ENCODE measurements at places on chromosomes 11 and 22. TPM values are rescaled to one million over a fixed set of nuclear protein-coding genes. Genes with fewer than 3 reads are reported as not detected.

DNA sequence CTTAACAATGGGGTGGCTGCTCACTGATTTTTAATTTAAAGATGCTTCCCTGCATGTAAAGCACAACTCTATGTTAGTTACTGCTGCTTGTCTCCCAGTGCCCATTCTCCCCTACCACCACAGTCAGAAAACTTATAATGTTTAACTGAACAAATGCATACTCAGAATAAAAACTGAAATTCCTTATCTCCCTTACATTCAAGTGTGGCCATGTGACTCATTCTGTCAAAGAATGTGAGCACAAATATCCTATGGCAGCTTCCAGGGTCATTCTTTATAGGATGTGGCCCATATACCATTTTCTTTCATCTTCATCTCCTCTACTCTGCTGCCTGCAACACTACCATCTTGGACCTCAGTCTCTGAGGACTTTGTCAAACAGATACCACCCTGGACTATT is 374.8 kb downstream of the DYNC2H1 start:
- DNase-seq = no peak

GRCh38 chr11:117840881-117841550 is 16.5 kb upstream of the FXYD2 start:
- DNase-seq = no peak

DNA sequence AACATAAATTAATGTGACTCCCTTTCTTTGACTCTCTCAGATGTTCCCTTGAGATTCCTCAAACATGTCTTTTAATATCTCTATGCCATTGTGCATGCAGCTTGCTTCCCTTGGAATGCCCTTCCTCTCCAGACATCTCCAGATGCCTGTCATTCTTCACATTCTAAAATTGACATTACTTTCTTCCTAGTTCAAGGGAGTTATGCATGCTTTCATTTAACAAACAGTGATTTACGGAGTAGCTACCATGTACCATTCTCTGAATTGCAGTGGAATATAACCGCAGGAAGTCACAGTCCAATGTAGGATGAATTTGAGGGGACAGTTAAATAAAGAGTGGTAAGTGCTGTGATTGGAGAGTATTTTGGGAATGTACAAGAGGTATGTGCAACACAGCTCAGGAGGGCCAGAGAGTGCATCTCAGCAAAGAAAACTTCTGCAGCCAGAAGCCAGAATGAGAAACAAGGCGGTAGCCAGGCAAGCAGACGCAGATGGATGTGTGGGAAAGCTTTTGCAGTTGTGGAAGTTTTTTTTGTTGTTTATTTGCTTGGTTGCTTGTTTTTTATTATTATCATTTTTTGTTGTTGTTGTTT is 18.7 kb downstream of the MMP10 start:
- DNase-seq = no peak

GRCh38 chr11:131109257-131109656 is 193.0 kb upstream of the SNX19 start:
- DNase-seq = no peak

- DNase-seq = no peak
These were observed 69.8 kb downstream of the ADAMTS15 start for GRCh38 chr11:130518164-130518680.

DNA sequence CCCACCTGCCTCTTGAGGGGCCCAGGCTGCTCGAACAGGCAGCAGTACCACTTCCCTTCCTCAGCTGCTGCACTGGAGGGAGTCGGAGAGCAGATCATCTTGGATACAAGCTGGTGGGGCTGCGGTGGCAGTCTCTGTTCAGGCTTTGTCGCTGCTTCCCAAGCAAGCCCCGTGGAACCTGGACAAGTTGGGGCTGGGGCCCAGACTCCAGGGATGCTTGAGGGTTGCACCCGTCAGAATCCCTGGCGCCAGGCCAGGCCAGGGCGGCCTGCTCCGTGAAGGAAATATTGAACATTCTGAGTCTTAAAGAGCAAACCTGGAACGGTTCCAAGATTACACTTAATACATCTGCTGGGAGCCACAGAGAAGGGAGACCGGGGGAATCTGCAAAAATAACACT is 310.1 kb upstream of the SORL1-AS1 start:
- DNase-seq = no peak

GRCh38 chr11:7020183-7020917 is at the start of the genes NLRP14 and ZNF214:
Gene NLRP14 (plus strand): TSS chr11:7020479. CDS start chr11:7038587, 18,108 bp downstream.
Gene ZNF214 (minus strand): TSS chr11:7020346. CDS start chr11:7002835, 17,511 bp downstream.
- DNase-seq = peak; percentile 4

DNA sequence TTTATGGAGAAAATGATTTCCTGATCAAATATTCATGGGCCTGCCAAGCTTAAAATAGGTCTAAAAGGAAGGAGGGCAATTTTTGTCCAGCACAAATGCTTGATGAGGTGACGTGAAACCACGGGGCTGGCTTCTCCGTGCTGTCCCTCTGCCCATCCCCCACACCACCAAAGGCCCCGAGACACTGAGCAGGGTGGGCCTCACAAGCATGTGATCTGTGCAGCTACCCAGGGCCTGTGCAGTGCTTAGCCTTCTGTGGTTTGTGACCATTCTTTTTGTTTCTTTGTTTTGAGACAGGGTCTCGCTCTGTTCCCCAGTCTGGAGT is 94.8 kb upstream of the RTL6 start:
- DNase-seq = no peak

Gene P2RX6
- 0.66 TPM for total RNA-seq

Gene SEZ6L
- 0.90 TPM for total RNA-seq

Gene NLRP14
- 0.94 TPM for total RNA-seq

Gene CCDC188
- total RNA-seq = 0.09 TPM

Gene CENPM
- total RNA-seq = 31.4 TPM

Gene SLC43A3
- total RNA-seq = 17.8 TPM

Gene RASSF10
- total RNA-seq = 2.8 TPM

Gene OR51G1
- total RNA-seq = not detected

Gene DDX10
- total RNA-seq = 20.1 TPM

Gene OR10G8
- total RNA-seq = not detected

Gene C22orf23
- 0.09 TPM for total RNA-seq

Gene CHADL
- total RNA-seq = 1.7 TPM

Gene NLRX1
- total RNA-seq = 5.1 TPM

Gene MEI1
- total RNA-seq = 9.2 TPM

Gene MS4A4A
- total RNA-seq = 14.1 TPM
